Endothelial cell of umbilical vein (primary cell): ENCODE measurements at places on chromosomes 7 and 10. TPM values are rescaled to one million over a fixed set of nuclear protein-coding genes. Genes with fewer than 3 reads are reported as not detected.
A peak's percentile ranks its signal among the peaks of the same experiment; 100 is the strongest.

MMD2 gene
- total RNA-seq: not detected in 2 replicates

AASS gene
- total RNA-seq: 27.8 and 30.1 TPM in 2 replicates

METTL27 gene
- 1.2 and 10.8 TPM in 2 replicates for total RNA-seq

C1QL3 gene
- not detected in 2 replicates for total RNA-seq

ENKUR gene
- 0.30 and 0.35 TPM in 2 replicates for total RNA-seq

NEURL1 gene
- total RNA-seq: 0.22 and 0.30 TPM in 2 replicates

OR6V1 gene
- not detected in 2 replicates for total RNA-seq

CAV2 gene
- total RNA-seq: 146 and 179 TPM in 2 replicates

GRCh38 chr7:122143376-122143750 is 686 bp downstream of the AASS start:
- H3K27ac ChIP-seq: peak overlapping the region; percentile 58
- peak; percentile 64 for DNase-seq
- no peaks in the 10 kb centered on the region for H3K36me3 ChIP-seq

DNA sequence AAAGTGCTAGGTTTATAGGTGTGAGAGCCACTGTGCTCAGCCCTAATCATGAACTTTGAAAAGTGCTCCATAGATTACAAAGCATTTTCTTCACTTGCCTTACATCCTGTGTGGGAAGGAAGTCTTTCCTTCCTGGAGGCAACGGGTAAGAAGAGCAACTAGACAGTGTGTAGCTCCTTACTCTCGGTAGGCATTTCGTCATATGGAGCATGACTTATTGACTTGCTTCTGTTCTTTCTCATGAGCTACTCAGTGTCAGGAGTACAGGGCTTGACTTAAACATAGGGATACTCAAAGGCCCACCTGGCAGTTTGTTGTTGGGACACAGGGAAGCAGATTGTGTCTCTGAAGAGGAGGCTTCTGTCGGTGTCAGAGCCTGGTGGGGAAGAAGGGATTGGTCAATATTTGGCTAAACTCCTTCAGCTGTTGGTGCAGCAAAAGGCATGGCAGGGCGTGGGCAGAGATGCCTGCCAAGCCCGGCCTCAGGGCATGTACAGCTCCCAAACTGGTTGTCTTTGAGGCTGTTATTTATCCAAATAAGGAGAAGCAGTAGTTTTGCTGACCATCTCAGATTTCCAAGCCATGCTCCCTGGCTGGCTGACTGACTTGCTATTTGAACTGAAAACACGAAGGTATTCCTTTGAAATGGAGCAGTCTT is 248.9 kb downstream of the KIAA1217 start:
- H3K36me3 ChIP-seq: no peaks in the 10 kb centered on the region
- no peak for DNase-seq
- H3K27ac ChIP-seq: no peak overlapping the region
- H3K4me3 ChIP-seq: no peak overlapping the region

GRCh38 chr10:101694674-101695403 is at the start of gene FBXW4:
Gene FBXW4 (minus strand): TSS chr10:101695170. CDS start chr10:101695105, 65 bp downstream.
- no peaks in the 10 kb centered on the region for H3K27me3 ChIP-seq
- peaks cover 14% of the 10 kb centered on the region for H3K4me1 ChIP-seq
- peak; percentile 39 for DNase-seq
- H3K27ac ChIP-seq: peak within 1 kb of the TSS; percentile 82
- H3K36me3 ChIP-seq: no peaks in the 10 kb centered on the region
- peak within 1 kb of the TSS; percentile 77 for H3K4me3 ChIP-seq

DNA sequence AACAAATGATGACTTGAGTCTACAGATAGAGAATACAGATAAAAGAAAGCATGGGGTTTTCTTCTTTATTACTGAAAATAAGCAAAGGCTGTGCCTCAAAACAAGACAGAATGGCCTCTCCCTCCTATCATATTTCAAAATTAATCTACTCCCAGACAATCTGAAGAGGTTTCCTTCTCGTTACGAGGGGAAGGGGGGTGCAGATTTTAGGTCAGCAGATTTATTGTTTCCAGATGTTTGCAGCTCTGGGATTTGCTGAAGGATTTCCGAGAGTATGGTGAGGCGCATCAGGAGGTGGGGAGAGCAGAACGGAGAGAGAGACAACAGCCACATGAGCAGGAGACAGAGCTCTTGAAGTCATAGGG is 89.8 kb downstream of the KIAA1549 start:
- no peaks in the 10 kb centered on the region for H3K36me3 ChIP-seq
- no peak overlapping the region for H3K4me3 ChIP-seq
- H3K27me3 ChIP-seq: no peaks in the 10 kb centered on the region
- no peak for DNase-seq
- H3K27ac ChIP-seq: no peak overlapping the region
- H3K4me1 ChIP-seq: no peaks in the 10 kb centered on the region

- no peak overlapping the region for H3K27ac ChIP-seq
- H3K27me3 ChIP-seq: no peaks in the 10 kb centered on the region
- no peaks in the 10 kb centered on the region for H3K36me3 ChIP-seq
These were observed 611.2 kb downstream of the SDK1 start for GRCh38 chr7:3912291-3912690.

GRCh38 chr10:101840102-101840684 is 3.4 kb downstream of the KCNIP2 start:
- no peak for DNase-seq
- no peaks in the 10 kb centered on the region for H3K27me3 ChIP-seq
- no peak overlapping the region for H3K4me3 ChIP-seq
- H3K27ac ChIP-seq: no peak overlapping the region
- H3K36me3 ChIP-seq: no peaks in the 10 kb centered on the region

GRCh38 chr10:71849461-71849908 is 1.6 kb downstream of the PSAP start:
- no peaks in the 10 kb centered on the region for H3K27me3 ChIP-seq
- no peak overlapping the region for H3K4me3 ChIP-seq
- peaks cover 17% of the 10 kb centered on the region for H3K4me1 ChIP-seq
- H3K27ac ChIP-seq: peak overlapping the region; percentile 49

DNA sequence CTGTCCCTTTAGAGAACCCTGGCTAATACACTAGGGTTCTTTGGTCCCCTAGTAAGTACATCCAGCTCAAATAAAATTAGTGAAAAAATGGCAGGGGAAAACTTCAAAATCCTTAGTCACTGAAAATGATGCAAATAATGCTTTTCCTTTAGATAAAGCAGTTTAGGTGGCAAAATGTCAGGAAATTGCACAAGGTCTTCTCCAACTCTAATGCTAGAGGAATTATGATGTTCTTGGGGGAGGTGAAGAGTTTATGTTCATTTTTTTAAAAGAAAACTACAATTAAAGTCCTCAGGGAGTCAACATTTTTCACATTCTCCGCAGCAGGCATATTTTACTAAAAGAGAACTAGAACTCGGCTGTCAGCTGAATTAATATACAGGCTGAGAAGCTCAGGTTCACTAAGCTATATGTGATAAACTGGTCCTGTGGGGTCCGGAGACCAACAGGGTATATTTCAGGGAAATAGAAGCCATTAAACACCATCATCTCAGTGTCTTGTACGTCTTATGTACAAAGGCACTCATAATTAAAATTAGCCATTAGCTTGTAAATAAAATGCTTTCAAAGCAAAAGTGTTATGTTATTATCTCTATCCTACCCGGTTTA is 1164.7 kb upstream of the AUTS2 start:
- H3K36me3 ChIP-seq: no peaks in the 10 kb centered on the region
- no peak overlapping the region for H3K4me3 ChIP-seq
- H3K27me3 ChIP-seq: no peaks in the 10 kb centered on the region

GRCh38 chr7:105838627-105839231 is 37.7 kb downstream of the ATXN7L1 start:
- H3K27me3 ChIP-seq: no peaks in the 10 kb centered on the region
- no peaks in the 10 kb centered on the region for H3K36me3 ChIP-seq
- H3K4me3 ChIP-seq: no peak overlapping the region
- peaks cover 5% of the 10 kb centered on the region for H3K4me1 ChIP-seq
- H3K27ac ChIP-seq: no peak overlapping the region
- DNase-seq: peak; percentile 18

GRCh38 chr10:24209432-24209771 is 464 bp downstream of the KIAA1217 start:
- no peaks in the 10 kb centered on the region for H3K4me1 ChIP-seq
- H3K36me3 ChIP-seq: no peaks in the 10 kb centered on the region
- peak overlapping the region; percentile 2 for H3K4me3 ChIP-seq

GRCh38 chr10:109939315-109939961 is 16.1 kb upstream of the XPNPEP1 start:
- no peak overlapping the region for H3K4me3 ChIP-seq
- peak; percentile 77 for DNase-seq
- no peaks in the 10 kb centered on the region for H3K27me3 ChIP-seq

GRCh38 chr10:87842776-87843497 is 20.4 kb downstream of the KLLN start:
- no peaks in the 10 kb centered on the region for H3K36me3 ChIP-seq
- no peaks in the 10 kb centered on the region for H3K27me3 ChIP-seq
- peaks cover 3% of the 10 kb centered on the region for H3K4me1 ChIP-seq

DNA sequence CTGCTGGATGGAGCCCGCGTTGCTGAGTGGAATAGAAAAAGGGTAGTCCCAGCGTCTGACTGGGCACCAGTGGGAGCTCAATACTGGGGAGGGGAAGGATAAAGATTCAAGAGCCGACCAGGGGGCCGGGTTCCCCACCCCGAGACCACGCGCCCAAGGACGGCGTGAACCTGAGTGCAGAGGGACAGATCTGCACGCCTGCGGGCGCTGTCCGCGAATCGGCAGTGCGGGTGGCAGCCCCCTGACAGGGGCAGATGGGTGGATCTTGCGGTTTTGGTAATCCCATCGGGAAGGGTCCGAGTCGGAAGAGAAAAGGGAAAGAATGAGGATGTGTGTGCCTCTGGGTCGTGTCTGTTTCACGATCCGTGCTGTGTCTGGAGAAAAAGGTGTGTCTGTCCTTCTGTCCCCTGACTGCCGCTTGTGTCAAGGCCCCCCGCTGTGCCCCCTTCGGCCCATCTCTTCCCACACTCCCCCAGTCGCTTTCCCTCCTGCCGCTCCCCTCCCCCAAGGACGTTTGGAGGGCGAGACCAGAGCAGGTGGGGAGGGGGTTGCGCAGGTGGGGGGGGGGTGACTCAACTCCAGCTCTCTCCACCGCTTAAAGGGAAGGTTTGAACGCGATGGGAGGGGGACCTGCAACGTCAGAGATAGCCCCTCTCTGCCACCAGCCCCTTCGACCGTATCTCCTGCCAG is 734 bp upstream of the VGF start:
- no peak for DNase-seq
- H3K27me3 ChIP-seq: peaks cover 59% of the 10 kb centered on the region
- peaks cover 16% of the 10 kb centered on the region for H3K4me1 ChIP-seq
- H3K36me3 ChIP-seq: no peaks in the 10 kb centered on the region

DNA sequence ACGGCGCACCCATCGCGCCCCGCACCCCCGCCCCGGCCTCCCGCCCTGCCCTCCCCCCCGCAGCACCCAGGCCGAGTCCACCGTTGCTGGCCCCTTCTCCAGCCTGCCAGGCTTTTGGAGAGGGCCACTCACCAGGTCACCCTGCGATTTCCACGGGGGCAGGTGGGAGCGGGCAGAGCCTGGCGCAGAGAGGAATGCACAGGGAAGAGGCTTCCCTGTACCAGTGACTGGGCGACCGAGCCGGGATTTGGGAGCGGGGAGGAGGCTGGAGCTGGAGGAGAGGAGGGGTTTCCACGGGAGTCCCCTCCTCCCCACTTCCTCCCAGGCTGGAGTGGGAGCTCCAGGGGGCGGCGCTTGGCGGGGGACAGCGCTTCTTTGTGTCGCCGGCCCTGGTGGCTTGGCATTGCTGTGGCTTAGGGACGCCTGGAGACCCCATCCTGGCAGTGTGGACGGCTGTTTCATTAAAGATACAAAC is 19.3 kb downstream of the TCAF1 start:
- no peaks in the 10 kb centered on the region for H3K36me3 ChIP-seq
- peaks cover 9% of the 10 kb centered on the region for H3K4me1 ChIP-seq
- peak overlapping the region; percentile 20 for H3K27ac ChIP-seq
- DNase-seq: peak; percentile 68
- H3K27me3 ChIP-seq: no peaks in the 10 kb centered on the region
- peak overlapping the region; percentile 78 for H3K4me3 ChIP-seq

DNA sequence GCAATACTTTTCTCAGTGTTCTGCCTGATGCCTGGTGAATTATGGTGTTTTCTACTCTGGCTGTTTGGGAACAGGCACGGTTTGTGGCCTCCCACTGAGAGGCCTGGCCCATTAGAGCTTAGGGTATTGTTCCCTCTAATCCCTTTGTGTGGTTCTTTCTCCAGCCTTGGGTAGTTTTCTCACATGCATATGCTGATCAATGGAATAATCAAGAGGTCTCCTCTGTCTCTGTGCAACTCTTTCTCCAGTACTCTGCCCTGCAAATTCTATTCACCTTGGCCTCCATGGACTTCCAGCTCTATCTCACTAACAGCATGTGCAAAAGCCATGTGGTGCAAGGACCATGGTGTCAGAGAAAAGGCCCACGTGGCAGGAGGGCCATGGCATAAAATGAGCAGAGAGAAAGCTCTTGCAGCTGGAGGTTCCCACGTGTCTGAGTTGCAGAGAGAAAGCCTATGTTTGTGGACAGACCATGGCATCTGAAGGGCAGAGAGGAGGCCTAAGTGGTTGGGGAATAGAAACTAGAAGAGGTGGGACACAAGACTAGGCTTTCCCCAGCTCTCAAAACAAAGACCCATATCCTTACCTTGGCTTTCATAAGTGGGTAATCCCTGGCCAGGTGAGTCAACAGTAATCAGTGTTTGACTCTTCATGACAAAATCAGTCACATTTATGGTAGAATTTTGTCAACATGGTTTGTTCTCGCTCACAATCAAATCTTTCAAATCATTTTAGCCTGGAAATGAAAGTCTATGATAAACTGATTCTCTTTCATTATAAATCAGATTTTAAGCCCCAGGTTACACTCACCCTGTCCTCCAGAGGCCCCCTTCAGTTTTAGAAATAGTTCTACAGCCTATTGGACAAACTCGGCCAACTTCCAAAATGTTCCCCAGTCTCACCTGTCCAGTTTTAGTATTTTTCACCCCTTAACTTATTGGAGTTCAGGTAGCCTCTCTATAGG is 17.3 kb downstream of the OPALIN start:
- H3K4me1 ChIP-seq: no peaks in the 10 kb centered on the region
- H3K27me3 ChIP-seq: peaks cover 4% of the 10 kb centered on the region
- no peak overlapping the region for H3K27ac ChIP-seq
- DNase-seq: no peak
- H3K4me3 ChIP-seq: no peak overlapping the region
- no peaks in the 10 kb centered on the region for H3K36me3 ChIP-seq

DNA sequence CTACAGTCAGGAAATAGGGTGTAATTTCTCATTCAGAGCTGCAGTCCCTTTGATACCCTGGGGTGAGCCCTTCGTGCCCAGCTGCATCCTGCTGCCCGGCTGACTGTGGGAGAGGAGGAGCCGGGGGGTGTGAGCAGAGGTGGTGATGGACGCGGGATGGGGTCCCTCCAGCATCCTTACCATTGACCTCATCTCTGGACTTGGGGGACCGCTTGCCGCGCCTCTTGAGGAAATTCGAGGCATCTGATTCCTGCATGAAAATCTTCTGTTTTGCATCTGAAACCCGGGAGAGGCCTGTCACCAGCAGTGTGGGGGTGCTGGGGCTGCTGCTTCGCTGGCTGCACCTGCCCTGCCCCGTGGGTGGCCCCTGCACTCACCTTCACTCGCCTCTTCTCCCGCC is 816 bp downstream of the UCMA start:
- no peak overlapping the region for H3K4me3 ChIP-seq
- H3K27ac ChIP-seq: no peak overlapping the region
